Fibroblast of the aortic adventitia (primary cell): ENCODE measurements at places on chromosomes 1 and 21. TPM values are rescaled to one million over a fixed set of nuclear protein-coding genes. Genes with fewer than 3 reads are reported as not detected.

Gene FAM177B
- total RNA-seq = not detected in 2 replicates

Gene PTPN7
- total RNA-seq = not detected in 2 replicates

Gene LCE1E
- total RNA-seq = not detected in 2 replicates

Gene DIO1
- total RNA-seq = not detected in 2 replicates

Gene SYT11
- total RNA-seq = 19.5 and 48.6 TPM in 2 replicates

Gene RHBG
- total RNA-seq = not detected in 2 replicates

Gene S100A2
- 3.3 TPM in 1 of 2 replicates, not detected in the other for total RNA-seq

Gene LAMC2
- 2.0 and 2.8 TPM in 2 replicates for total RNA-seq

Gene BROX
- 67.5 and 101 TPM in 2 replicates for total RNA-seq

Gene SLC45A3
- total RNA-seq = 1.7 TPM in 2 replicates

Gene C1QA
- not detected in 2 replicates for total RNA-seq

Gene STYXL2
- total RNA-seq = not detected in 2 replicates

Gene DIRAS3
- total RNA-seq = 1.2 and 4.6 TPM in 2 replicates

Gene MACF1
- total RNA-seq = 284 and 368 TPM in 2 replicates

Gene OR10Z1
- not detected in 2 replicates for total RNA-seq

GRCh38 chr1:24567792-24568388 lies 12.0 kb downstream of the NCMAP start:
- DNase-seq = no peak

DNA sequence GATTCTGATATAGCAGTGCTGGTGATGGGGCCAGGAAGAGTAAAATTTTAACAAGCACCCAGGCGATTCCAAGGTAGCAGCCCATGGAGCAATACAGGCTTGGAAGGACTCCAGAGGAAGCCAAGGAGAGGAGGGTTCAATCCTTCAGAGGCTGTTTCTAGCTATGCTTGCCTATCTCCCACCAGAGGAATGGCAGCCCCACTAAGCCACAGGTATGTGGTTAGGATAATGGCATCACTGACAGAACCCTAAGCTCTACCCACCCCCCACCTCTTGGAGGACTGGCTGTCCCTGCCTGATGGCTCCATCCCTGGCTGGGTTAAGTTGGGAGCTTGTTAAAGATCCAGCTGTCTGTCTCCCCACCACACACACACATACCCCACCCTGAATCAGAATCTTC lies 19.3 kb upstream of the PTAFR start:
- DNase-seq = no peak

DNA sequence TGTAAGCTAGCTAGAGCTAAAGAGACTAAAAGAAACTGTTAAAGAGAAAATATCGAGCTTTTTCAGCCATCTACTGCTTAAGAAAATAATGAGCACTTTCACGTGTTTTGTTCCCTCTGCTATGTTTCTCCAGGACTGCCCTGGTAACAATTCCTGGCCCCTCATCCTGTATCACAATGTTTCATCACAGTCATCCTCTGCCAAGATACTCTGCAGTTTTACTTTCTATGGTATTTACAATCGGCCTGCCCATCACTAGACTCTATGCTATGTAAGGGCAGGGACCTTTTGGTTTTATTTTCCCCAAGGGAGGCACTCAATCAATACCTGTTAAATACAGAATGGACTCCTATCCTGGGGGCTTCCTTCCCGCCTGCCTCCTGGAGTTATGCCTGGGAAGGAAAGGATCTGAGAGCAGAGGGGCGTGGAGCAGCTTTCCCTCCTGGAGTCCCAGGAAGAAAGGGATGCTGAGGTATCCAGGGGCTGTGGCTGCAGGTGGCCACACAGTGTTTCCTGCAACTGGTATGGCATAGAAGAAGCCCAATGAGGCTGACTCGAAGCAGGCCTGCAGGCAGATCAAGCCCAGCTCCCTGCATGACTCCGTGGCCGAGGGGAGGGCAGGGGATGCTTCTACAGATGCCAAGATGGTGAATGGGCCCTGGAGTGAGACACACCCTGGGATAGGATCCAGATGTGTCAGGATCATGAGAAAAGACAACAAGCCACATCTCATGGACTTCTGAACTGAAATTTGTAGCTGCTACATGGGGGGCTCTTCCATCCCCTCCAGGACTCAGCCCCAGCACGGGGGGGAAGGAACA lies 52.9 kb downstream of the MATN1 start:
- peak; percentile 89 for DNase-seq

GRCh38 chr1:93594603-93594880 lies 87.1 kb downstream of the BCAR3 start:
- no peak for DNase-seq

GRCh38 chr1:43885279-43885801 lies 48.3 kb upstream of the ARTN start:
- no peak for DNase-seq

DNA sequence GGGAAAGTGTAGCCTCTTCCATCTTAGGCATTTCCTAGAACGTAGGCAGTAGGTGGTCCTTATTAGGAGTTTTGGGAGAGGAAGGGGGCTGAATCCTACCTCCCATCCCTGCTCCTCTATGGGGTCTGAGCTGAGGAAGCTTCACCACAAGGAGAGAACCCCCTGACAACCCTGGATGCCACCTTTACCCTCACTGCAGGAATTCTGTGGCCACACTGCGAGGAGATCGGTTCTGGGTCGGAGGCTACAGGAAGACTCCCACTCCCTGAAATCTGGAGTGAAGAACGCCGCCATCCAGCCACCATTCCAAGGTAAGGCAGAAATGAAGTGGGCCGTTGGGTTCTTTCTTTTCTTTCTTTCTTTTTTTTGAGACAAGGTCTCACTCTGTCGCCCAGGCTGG lies 1.5 kb downstream of the MX1 start:
- DNase-seq = no peak

DNA sequence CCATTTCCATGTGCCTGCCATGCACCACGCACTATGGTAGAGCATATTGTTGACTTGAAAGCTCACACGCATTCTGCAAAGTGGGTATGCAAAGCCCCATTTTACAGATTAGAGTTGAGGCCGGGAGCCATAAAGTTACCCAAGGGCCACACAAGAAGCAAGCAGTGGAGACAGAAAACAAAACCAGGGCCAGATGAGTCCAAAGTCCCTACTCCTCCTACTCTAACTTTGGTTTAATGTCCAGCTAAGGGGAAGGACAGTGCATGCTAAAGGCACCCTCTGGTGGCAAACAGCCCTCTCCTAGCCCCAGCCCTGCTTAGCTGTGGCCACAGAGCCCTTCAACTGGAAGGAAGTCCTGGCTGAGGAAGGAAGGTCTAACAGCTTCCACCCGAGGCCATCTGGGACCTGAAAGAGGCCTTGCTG lies 74.9 kb downstream of the SLC66A1 start:
- DNase-seq = no peak

DNA sequence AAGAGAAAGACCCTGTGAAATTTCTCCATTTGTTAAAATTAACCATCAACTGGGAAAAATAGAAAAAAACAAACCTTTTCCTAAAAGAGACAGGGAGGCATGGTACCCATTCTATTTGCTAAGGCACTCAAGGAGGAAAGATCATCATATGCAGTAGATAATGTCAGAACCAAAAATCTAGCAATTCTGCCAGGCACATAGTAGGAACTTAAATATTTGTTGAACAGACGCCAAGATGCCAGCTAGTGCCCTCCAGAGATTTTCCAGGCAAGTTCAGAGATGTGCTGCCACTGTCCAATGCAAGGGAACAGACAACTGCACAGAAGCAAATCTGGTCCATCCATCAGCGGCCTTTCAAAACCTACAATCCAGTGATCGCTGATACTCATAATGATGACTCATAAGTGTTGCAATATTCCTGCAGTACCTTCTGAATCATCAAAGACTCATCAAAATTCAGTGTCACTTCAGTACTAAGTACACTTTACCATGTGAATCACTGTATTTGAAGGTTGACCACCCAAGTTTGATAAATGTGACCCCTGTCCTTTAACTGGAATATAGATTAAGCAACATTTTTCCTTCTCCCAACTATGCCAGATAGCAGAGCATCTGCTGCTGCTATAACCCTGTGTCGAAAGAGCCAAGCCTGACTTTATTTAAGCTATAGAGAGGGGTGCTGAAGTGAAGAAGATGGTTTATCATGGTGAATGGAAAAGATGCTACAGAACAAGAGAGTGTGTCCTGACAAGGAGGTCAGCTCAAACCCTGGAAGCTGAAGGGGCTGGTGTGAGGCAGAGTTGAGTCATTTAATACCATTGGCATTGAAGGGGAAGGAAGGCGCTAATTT lies 99.1 kb downstream of the MT1HL1 start:
- peak; percentile 69 for DNase-seq

DNA sequence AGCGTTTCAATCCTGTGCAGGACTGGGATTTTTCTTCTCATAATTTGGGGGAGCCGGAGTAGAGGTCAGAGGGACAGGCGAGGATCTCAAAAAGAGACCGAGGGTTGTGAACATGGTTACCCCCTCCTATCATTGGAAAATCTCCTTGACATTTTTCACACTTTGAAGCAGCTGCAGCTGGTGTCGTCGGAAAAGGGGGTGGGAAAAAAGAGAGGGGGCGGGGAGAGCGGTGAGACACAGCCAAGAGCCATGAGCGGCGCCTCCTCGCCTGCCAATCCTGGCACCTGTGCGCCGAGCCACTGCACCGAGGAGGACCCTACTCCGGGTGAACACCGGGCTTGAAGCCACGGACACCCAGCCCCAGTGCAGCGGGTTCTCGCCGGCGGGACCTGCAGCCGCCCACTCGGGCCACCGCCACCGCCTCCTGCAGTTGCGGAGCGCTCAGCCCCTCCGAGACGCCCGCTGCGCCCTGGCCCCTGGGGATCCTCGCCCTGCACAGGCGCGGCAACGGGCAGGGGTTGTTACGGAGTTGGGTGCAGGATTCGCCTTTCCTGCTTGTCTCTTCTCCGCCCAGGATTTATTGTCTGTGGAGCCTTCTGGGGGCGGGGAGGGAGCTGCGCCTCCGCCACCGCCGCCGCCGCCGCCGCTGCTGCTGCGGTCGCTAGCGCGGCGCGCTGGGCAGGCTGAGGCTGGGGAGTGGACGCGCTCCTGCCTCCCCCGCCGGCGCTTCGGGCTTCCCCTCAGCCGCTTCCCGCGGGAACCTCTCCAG lies at the start of gene LRRC7:
LRRC7 (plus strand) TSS at position 271 of the 769 bp plus-strand sequence. CDS start 718 bp downstream, outside the sequence.
- no peak for DNase-seq

- peak; percentile 56 for DNase-seq
These were observed 23.6 kb downstream of the ATP2B4 start for GRCh38 chr1:203649999-203650836.

GRCh38 chr1:159743651-159744410 lies 29.4 kb upstream of the CRP start:
- no peak for DNase-seq

GRCh38 chr1:151817353-151817730 lies 12.1 kb upstream of the LINGO4 start:
- DNase-seq = no peak

- DNase-seq = no peak
These were observed 11.8 kb upstream of the KIF26B start for GRCh38 chr1:245142976-245143375.

DNA sequence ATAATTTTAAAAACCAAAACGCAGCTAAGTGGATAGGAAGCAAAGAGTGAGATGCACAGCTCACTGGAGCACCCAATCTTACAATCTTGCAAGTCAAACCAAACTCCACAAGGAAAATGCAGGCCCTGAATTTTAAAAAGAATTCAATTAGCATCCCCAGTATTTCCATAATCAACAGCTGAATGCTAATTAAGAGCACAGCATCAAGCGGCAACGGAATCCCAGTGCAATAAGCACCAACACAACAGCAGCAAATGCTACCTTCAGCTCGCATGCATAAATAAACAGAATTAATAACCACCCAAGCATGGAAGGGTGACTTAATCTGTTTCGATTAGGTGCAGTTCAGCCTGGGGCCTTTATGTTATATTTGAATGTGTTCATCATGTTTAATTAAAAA lies 142.9 kb downstream of the SLC45A1 start:
- DNase-seq = no peak

- DNase-seq = peak; percentile 55
These were observed 50.6 kb downstream of the ROR1 start for GRCh38 chr1:63824451-63824850.

- no peak for DNase-seq
These were observed 4.0 kb downstream of the FAAP20 start for GRCh38 chr1:2190491-2190976.

- DNase-seq = peak; percentile 70
These were observed 10.8 kb upstream of the SHISA4 start for GRCh38 chr1:201877877-201878401.

- no peak for DNase-seq
These were observed 3.0 kb downstream of the OLFM3 start for GRCh38 chr1:101993710-101994109.

- no peak for DNase-seq
These were observed 33.8 kb downstream of the DUSP10 start for GRCh38 chr1:221708076-221708571.

DNA sequence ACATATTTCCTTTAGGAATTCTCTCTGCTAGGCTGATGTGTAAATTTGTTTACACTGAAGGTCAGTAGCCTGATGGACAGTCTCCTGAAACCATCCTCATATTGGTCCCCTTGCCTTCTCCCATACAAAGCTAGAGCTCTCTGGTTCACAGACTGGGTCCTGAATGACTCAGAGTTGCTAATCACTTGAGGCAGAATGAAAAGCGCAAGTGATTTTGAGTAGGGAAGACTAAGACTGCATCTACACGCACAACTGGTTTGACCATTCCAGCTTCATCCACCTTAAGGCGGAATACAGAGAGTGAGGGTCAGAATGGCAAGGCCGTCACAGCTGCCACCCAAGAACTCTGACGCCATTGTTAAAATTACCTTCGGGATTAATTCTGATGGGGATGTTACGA lies 70.2 kb upstream of the KIF26B start:
- DNase-seq = no peak

DNA sequence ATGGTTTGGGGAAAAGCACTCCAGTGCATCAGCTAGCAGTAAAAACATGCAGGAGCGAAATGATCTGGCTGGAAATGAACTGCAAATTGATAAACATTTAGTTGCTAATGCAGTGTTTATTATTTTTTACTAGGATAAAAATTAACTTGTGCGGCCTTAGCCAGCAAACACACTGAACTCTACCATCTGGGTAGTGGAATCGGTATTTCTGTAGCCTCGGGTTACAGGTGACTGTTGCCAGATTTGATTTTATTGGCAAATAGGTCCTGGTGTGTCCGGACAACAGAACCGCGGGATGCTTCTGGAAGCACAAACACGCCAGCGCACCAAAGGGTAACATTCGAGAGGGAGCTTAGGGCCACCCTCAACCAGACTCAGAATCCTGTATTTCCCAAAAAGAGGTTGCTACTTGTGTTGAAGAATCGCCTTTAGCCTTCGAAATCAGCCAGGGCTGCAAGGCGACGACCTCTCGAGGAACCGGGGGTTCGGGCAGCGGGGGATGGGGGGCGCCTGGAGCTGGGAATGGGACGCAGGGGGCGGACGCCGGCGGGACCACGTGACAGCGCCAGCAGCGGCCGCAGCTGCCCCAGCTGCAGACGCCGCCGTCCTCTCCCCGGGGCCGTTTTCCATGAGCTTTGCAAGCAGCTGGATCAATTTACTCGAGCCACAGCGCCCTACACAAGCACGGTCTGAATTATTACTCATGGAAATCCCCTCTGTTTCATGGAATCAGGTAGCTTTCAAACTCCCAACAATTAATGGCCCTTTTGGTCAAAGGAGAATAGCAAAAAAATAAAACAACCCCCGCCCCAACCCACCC lies 158.8 kb downstream of the TOMM20 start:
- peak; percentile 59 for DNase-seq

- no peak for DNase-seq
These were observed 6.3 kb upstream of the UBE2U start for GRCh38 chr1:64197076-64197475.
